ENCODE measurements at places on chromosomes 11 and 22.

DNA sequence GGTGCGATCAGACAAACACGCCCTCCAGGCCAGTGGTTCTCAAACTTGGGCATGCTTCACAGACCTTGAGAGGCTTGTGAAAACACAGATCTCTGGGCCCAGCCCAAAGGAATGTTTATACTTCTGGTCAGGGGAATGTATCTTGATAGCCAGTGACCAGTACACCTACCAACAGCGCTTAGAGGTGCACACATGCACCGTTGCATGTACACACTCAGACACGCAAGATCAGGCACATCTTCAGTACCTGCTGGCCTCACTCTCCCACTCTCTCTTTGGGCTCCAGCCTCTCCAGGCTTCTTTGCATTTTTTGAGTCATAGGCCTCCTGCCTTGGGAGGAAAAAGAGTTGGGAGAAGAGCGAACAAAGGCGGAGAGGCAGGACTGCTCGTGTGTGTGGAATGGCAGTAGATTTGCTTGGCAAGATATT lies 11.7 kb upstream of the FXYD6 start:
- DNase-seq, result no peak

DNA sequence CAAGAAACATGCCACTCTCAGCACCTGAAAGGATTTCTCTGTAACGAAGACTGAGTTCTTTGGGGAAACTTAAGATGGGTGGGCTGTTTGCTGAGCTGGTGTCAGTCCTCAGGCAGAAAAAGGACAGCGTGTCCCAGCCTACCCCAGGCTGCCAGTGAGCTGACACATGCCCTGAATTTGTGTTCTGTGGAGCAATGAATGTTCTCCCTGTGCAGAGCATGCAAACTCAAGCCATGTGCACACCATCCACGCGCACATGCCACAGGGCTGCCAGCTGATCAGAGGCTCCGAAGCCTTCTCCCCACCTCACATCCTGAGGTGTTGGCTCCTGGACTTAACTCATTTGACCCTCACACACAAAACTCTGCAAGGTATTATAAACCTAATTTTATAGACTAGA lies 104.9 kb downstream of the KCNC1 start:
- DNase-seq, result no peak

DNA sequence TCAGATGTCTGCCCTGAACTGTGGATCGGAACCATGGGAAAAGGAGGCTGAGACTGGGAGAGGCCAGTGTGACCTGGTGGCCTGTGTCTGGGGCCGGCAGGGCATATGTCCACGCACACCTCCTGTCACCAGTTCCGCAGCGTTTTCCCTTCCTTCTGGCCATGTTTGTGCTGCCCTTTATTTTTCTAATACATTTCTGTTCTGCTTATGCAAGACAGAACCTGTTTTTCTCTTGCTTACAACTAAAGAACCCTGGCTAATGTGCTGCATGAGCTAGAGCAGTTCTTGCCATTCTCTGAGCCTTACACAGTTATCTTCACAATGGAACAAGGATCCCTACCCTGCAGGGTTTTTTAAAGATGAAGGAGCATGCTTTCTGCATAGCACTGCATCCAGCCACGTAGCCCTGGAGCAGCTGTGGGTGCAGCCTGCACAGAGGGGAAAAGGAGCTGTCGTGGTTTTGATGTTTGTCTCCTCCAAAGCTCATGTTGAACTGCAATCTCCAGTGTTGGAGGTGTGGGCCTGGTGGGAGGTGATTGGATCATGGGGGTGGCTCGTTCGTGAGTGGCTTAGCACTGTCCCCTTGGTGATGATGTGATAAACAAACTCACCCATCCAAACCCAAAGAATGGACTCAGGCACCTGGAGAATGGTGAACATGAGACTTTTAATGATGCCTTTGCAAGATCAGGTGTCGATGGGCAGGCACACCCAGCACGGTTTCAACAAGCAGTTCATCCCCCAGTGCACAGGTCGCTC lies 84.8 kb upstream of the SHANK2 start:
- DNase-seq, result no peak

DNA sequence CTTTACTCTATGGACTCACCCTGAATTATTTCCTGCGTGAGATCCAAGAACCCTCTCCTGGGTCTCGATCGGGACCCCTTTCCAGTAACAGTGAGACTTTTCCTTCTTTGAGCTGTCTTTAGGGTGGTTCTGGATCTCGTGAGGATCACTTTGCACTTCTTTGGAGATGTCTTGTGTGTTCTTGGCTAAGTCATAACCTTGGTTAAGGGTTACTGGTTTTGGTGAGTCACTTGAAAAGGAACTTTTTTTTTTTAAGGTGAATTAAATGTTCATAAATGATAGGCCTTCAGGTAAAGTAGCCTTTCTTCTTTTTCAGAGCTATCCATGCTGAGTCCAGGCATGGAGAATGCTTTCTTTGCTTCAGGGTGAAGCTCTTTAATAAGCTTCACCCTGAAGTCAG lies 19.4 kb upstream of the GSTP1 start:
- no peak for DNase-seq

DNA sequence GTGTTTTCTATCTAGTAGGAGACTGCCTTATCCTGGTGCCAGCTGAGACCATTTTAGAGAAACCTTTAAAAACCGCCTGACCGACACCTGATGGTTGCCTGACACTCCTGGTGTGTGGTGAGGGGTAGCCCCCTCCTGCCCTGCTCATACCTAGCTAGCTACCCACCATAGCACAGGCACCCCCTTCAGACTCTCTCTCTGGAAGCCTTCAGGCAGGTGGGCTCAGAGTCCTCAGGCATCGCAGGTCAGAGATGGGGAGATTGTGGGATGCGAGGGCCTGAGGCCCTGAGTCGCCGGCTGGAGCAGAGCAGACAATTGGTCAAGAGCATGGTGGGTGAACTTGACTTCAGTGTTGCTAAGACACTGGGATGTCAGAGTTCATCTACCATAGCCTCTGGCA lies 424.6 kb downstream of the BRD1 start:
- no peak for DNase-seq

DNA sequence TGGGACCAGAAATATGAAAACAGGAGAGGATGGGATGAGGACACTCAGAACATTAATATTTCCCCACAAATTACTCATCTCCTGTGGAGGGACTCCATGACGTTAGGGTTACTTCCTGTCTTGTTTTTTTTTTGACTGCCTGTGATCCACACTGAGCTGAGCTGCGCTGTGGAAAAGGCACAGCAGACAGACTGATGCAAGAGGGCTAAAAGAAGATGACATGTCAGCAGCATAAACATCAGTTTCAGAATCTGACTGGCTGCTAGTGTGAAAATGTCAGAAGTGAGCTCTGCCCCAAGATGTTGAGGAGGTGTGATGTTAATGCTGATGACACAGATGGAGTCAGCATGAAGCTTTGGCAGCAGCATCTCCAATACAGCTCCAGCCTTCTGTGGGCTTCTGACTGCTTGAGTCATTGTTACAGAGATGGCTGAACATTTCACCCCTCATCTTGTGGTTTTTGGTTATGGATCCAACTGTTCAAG lies 286.8 kb downstream of the BLID start:
- no peak for DNase-seq

- DNase-seq, result no peak
Measured at GRCh38 chr11:123258877-123259276, 63.8 kb upstream of the CLMP start.

DNA sequence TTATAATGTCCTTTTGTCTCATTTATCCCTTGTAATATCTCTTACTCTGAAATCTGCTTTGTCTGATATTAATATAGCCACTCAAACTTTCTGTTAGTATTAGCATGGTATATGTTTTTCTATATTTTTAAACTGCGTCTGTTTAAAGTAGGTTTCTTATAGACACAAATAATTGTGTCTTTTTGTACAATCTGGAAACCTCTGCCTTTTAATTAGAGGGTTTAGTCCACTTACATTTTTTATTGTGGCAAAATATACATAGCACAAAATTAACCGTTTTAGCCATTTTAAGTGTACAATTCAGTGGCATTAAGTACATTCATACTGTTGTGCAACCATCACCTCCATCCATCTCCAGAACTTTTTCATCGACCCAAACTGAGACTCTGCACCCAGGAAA lies 28.6 kb downstream of the PARVG start:
- DNase-seq, result no peak

- DNase-seq, result no peak
Measured at GRCh38 chr11:93840981-93841380, 9.4 kb downstream of the VSTM5 start.

- DNase-seq, result peak; percentile 91
Measured at GRCh38 chr11:95152876-95153856, 63.5 kb downstream of the ENDOD1 start.

DNA sequence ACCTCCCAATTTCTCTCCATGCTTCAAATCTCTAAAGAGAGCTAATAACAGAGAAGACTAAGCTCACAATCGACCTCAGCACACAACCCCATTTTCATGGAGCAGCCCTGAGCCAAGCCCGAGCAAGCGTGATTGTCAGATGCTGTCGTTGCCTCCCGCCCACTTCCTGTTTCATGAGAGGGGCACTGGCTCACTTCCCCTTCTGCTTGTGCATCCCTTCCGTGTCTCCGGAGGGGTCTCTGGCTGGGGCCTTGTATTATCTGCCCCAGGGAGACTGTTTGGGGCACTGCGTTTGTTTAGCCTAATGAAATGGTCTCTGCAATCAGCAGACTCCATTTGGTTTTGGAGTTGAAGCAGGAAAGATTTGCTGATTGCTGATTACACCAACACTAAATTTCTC lies 181.3 kb upstream of the SEZ6L start:
- DNase-seq, result no peak

- DNase-seq, result no peak
Measured at GRCh38 chr22:50019316-50019715, 6.8 kb upstream of the IL17REL start.

DNA sequence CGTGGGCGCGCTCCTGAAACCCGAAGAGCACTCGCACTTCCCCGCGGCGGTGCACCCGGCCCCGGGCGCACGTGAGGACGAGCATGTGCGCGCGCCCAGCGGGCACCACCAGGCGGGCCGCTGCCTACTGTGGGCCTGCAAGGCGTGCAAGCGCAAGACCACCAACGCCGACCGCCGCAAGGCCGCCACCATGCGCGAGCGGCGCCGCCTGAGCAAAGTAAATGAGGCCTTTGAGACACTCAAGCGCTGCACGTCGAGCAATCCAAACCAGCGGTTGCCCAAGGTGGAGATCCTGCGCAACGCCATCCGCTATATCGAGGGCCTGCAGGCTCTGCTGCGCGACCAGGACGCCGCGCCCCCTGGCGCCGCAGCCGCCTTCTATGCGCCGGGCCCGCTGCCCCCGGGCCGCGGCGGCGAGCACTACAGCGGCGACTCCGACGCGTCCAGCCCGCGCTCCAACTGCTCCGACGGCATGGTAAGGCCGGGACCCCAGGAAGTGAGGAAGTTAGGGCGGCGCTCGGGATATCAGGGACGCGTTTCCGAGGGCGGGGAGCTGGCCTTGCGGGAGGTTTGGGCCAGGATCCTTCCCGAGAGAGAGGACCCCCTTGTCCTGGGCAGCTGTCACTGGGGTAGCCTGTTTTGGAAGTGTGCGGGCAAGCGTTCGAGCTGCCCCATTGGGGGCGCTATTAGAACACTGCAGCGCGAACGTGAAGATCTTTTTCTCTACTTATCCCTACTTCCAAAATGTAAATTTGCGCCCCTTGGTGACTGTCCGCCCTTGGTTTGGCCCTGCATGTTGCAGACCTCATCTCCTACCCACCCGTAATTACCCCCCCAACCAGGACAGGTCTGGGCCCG lies 796 bp downstream of the MYOD1 start:
- DNase-seq, result no peak

- DNase-seq, result no peak
Measured at GRCh38 chr11:131235328-131236298, 134.8 kb upstream of the NTM start.

DNA sequence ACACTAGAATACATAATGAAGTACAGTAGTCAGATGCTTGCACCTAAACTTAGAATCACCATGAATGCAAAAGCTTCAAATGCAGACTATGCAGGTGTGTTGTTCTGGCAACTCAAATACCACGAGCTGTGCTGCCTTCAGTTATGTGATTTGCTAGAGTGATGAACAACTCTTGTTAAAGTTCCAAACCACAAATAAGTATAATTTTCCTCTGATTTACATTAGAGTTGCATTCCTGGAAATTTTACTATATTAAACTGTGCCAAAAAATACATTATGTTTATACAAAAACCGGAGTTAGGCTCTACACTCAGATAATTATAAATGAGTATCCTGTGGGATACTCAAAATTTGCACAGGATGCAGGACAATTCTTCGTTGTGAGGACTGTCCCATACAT lies 3.0 kb downstream of the TMEM218 start:
- no peak for DNase-seq

DNA sequence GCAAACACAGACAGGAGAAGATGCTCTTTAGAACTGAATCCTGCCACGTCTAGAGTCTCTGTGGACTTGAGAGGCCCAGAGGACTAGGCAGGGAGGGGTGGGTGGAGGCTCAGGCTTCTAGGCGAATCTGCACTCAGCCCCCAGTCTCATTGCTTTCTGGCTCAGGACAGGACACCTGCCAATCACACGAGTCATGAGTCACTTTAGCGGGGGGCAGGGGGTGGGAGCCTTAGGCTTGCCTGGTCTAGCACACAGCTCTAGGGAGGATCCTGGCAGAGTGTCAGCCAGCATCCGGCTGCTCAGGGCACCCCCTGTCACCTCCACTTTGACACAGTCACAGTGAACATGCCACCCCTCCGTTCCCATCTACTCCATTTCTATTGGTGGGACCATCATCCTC lies 167.7 kb downstream of the CEP164 start:
- no peak for DNase-seq

GRCh38 chr22:41996826-41997225 lies 1.8 kb upstream of the WBP2NL start:
- no peak for DNase-seq

GRCh38 chr11:88040148-88040496 lies 135.1 kb downstream of the RAB38 start:
- no peak for DNase-seq

- DNase-seq, result peak; percentile 35
Measured at GRCh38 chr11:65615950-65616574, 486 bp downstream of the PCNX3 start.

GRCh38 chr22:38554281-38554680 lies 15.7 kb downstream of the DMC1 start:
- DNase-seq, result no peak

GRCh38 chr11:125092669-125093068 lies 18.8 kb downstream of the TMEM218 start:
- no peak for DNase-seq

- DNase-seq, result no peak
Measured at GRCh38 chr11:1234771-1235305, 12.0 kb downstream of the MUC5B start.

- DNase-seq, result no peak
Measured at GRCh38 chr11:105181100-105181499, 41.5 kb upstream of the CARD18 start.

- DNase-seq, result no peak
Measured at GRCh38 chr11:73217131-73217809, 811 bp upstream of the P2RY2 start.

DNA sequence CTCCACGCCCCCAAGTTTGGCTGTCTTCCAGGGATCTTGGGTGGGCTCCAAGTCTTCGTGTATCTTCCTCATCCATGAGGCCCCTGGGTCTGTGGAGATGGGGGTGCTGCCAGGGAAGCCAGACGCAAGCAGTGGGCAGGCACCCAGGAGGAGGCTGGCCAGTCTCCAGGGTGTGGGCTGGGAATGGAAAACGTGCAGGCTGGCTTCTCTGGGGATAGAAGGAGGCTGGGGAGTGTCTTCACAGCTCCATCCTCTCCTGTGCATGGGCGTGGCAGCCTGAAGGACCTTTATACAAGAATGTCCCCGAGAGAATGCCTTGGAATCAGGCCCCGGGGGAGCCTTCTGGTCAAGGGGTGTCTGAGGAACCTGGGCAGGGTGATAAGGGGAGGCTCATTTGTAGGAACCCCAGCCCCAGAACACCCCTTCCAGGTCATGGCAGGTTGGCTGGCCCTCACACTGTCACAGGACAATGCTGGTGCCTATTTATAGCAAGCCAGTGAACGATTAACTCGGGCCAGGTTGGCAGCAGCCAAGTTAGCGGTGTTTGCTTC lies 14.0 kb downstream of the SGSM1 start:
- DNase-seq, result no peak

Measured in hematopoietic multipotent progenitor cell treated with erythropoietin and hydrocortisone succinate and interleukin-3 and kit ligand, for 17 days (in vitro differentiated cells).